ENCODE measurements at places on chromosomes 1 and 21.

- no peak for DNase-seq
Measured at GRCh38 chr1:16907870-16908758, 12.3 kb downstream of the RNU1-2 start.

DNA sequence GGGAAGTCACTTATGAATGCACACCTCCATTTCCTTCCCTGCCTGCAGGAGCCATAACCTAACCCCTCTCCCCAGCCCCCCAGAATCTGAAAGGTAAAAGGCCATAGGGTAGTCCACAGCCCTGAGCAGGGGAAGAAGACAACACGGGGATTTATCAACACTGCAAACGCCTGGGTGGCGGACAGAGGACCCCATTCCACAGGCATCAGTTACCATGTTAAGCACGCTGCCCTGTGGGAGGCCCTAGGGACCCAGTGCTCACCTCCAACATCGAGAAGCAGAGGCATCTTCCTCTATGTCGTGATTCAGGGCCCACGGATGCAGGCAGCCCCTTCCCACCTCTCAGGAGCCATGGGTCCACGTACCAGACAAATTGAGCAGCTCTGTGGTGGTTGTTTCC is 523.8 kb downstream of the MATN1 start:
- no peak for DNase-seq

DNA sequence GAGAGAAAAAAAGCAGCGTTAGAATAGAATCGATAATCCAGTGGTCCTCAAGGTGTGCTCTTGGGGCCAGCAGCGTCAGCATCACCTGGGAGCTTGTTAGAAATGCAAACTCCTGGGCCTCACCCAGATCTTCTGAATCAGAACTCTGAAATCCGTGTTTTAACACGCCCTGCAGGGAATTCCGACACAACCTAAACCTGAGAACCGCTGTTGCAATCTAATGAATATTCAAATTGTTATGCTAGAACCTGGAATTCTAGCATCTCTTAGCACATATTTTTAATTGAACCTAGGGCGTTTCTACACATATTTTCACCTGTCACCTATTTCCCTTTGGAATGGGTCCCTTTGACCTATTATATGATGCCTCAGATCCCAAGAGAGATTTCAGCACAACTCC is 175.7 kb downstream of the PSMG1 start:
- no peak for DNase-seq

- DNase-seq, result no peak
Measured at GRCh38 chr1:77673716-77674355, 8.6 kb downstream of the ZZZ3 start.

DNA sequence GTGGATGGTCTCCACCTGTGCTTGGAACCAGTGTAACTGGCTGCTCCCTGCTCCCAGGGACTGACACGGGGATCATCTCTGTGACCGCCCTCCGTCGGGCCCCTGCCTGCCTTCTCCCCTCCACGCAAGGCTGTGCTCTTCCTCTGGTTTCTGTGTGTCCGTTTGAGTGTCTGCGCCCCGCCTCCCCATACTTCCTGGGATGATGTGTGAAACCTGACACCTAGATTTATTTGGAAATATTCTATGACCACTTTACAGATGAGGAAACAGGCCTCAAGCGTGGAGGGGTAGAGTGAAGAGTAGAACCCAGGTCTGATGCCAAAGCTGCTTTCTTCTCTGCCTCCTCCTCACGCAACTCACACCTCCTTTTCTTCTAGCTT is 24.3 kb downstream of the LDLRAP1 start:
- DNase-seq, result no peak

DNA sequence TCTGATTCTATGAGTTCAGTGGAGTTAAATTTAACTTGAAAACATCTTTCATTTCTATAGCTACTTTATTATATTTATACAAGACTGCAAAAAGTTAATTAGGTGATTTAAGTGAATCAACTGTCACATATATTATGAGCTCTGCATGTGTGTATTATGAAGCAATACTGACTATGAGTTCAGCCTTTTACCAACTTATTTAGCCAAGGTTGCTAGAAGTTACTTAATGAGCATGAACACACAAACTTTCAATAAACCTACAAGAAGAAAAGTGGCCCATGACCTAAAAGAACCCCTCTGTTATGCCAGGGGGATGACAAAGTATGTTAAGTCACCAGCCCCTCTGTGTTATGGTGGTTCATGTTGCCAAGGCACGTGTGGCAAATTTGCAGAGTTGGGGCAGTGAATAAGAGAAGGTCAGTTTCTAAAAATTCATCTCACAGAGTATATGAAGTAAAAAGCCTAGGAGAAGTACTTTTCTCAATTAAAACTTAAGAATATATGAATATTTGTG is 86.7 kb upstream of the LYPLAL1 start:
- no peak for DNase-seq

DNA sequence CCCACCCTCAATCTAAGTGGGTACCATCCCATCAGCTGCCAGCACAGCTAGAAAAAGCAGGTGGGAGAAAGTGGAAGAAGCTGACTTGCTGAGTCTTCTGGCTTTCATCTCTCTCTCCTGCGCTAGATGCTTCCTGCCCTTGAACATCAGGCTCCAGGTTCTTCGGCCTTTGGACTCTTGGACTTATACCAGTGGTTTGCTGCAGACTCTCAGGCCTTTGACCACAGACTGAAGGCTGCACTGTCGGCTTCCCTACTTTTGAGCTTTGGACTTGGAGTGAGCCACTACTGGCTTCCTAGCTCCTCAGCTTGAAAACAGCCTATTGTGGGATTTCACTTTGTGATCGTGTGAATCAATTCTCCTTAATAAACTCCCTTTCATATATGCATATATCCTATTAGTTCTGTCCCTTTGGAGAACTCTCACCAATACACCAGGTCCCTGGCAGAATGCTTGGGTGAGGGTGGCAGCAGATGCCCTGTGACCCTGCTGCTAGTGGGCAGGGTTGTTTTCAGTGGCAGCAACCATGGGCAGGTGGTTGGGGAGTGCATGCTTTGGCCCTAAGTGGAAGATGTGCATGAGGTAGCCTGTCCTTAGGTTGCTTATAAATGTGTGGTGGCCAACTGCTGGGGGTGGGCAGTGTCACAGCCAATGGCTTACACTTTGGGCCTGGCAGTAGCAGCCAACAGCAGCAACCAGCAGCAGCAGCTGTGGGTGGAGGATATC is 10.8 kb upstream of the ADAM30 start:
- DNase-seq, result no peak

GRCh38 chr1:167722152-167722869 is 529 bp downstream of the MPZL1 start:
- DNase-seq, result no peak

- no peak for DNase-seq
Measured at GRCh38 chr21:38321568-38321967, 64.8 kb downstream of the KCNJ15 start.

GRCh38 chr1:81617308-81617967 is 183.3 kb upstream of the ADGRL2 start:
- DNase-seq, result no peak

- DNase-seq, result no peak
Measured at GRCh38 chr1:209772126-209772525, 12.2 kb downstream of the C1orf74 start.

GRCh38 chr21:46352164-46352515 is 28.2 kb downstream of the PCNT start:
- no peak for DNase-seq

Measured in stimulated activated CD8-positive, alpha-beta memory T cell treated with anti-CD3 and anti-CD28 coated beads, Interleukin-12 subunit alpha, Interleukin-12 subunit beta, amount 100 ng/mL, for 4 hours (primary cell).